ENCODE measurements at places on chromosomes 4 and X.

GRCh38 chr4:101910786-101911373, 120.3 kb downstream of the BANK1 start:
- no peak for DNase-seq

DNA sequence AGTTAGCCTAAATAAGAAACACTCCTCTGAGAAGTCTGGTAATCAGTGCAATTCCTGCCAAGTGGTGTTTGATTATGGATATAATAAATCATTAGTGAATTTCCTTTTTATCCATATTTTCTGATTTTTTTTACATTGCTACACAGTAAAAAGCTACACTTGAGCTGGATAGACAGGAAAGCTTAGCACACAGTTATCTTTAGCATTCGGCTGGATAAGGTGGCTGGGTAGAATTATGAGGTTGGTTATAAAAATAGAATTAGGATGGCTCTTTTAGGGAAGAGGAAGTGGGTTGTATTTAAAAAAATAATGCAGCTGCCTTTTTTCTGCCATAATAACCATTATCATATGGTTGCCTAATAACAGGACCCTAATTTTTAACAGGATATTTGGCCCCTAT, 460.6 kb downstream of the NAF1 start:
- no peak for DNase-seq

- no peak for DNase-seq
Measured at GRCh38 chr4:113584407-113585150, 177.0 kb downstream of the CAMK2D start.

DNA sequence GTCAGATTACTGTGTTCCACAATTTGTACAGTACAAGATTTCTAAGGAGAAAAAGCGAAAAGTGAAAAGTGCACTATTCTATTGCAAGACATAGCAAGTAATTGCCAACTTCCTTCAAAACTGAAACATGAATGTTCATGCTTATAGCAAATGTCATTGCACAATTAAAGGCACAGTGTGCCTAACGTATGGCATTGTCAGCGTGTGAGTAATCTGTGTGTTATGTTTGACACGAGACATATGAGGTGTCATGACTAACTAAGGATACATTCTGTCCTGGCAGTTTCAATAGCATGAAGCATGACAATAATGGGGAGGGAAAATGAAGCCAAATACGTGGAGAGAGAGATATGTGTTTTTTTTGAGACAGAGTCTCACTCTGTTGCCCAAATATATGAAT, 33.6 kb upstream of the TBC1D9 start:
- peak; percentile 36 for DNase-seq

GRCh38 chr4:74110670-74111069, 11.7 kb upstream of the CXCL2 start:
- no peak for DNase-seq

GRCh38 chr4:16250661-16251365, 24.5 kb upstream of the TAPT1 start:
- DNase-seq: no peak

GRCh38 chr4:124589786-124590185, 122.7 kb downstream of the ANKRD50 start:
- no peak for DNase-seq

- DNase-seq: no peak
Measured at GRCh38 chr4:853416-853781, 27.5 kb upstream of the CPLX1 start.
